ENCODE measurements at places on chromosomes 11 and 22.

GRCh38 chr11:64238999-64239398 is 1.9 kb upstream of the FKBP2 start:
- no peak for DNase-seq

- DNase-seq, result peak; percentile 99
Observed at GRCh38 chr22:31102441-31103081, 4.8 kb downstream of the SELENOM start.

DNA sequence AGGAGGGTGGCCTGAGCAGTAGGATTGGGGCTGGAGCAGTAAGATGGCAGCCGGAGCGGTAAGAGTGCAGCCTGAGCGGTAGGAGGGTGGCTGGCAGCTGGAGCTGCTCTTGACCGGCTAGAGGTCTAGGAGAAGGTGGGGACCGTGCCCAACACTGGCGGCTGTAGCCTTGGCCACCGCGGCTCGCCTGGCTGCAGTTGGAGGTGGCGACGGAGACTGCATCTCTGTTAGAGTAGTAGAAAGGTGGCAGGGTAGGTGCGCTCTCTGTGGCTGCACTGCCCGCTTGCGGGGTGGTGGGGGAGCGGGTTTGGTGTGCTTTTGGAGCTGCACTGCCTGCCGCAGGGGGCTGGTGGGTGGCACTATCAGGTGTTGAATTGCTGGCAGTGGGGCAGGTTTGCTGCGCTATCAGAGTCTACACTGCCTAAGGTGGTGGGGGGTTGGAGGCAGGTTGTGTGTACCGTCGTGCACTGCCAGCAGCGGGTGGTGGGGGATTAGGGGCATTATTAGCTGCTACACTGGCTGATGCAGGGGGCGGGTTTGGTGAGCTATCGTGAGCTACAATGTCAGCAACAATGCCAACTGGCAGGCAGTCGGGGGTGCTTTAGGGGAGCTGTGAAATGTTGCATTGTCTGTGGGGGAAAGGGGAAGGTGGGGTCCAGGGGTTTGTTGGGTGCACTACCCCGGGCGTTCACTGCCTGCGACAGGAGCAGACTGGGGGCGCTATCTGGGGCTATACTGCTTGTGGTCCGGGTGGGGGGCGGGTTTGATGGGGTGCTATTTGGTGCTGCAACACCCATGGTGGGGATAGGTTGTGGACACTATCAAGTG is 4461.3 kb upstream of the OR11H1 start:
- no peak for DNase-seq

- DNase-seq, result no peak
Observed at GRCh38 chr11:69832561-69833413, 13.6 kb upstream of the FGF3 start.

- peak; percentile 82 for DNase-seq
Observed at GRCh38 chr11:72041364-72042063, 38.8 kb downstream of the NUMA1 start.

DNA sequence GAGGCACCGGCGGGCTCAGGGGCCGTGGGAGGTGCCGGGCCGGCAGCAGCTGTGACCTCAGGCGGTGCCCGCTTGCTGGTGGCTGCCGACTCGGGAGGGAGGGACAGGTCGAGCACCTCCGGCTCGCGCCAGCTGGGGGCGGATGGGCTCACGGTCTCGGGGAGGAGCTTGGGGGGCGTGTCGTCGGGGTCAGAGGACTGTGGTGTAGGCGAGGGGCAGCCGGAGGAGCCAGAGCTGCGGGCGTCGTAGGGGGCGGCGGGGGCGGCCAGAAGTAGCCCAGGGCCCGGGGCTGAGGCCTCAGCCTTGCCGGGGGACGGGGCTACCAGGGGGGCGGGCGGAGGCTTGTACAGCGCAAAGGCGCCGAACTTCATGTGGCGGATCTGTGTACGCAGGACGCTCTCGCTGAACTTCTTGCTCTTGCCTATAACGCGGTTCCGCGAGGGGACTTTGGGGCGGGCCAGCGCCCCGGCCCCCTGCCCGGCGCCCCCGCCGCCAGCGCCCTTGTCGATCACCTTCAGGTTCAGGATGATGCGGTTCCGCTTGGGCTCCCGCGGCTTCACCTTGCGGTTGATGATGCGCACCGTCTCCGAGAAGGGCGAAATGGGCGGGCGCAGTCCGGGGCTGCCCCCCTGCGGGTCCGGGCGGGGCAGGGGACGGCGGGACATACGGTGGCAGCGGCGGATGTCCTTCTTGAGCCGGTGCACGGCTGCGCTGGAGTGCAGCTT is 5.5 kb downstream of the CBX6 start:
- DNase-seq, result no peak

GRCh38 chr11:128766591-128767081 is 72.8 kb downstream of the FLI1 start:
- DNase-seq, result no peak

GRCh38 chr11:67111261-67111660 is 7.8 kb upstream of the KDM2A start:
- peak; percentile 72 for DNase-seq

- no peak for DNase-seq
Observed at GRCh38 chr22:50569896-50570535, 7.3 kb upstream of the SYCE3 start.

DNA sequence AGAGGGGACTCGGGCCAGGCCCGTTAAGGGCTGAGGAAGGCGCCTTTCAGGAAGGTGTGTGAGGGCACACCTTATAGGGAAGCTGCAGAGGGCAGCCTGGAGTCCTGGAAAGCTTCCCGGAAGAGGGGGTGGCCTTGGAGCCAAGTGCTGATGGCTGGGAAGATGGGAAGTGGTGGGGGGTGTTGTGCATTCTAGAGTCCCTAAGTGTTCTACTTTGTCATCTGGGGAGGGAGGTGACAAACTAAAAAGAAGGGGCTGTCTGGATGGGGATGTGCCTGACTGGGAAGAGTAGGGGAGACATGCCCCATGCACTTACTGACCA is 6.8 kb downstream of the ZDHHC8 start:
- no peak for DNase-seq

DNA sequence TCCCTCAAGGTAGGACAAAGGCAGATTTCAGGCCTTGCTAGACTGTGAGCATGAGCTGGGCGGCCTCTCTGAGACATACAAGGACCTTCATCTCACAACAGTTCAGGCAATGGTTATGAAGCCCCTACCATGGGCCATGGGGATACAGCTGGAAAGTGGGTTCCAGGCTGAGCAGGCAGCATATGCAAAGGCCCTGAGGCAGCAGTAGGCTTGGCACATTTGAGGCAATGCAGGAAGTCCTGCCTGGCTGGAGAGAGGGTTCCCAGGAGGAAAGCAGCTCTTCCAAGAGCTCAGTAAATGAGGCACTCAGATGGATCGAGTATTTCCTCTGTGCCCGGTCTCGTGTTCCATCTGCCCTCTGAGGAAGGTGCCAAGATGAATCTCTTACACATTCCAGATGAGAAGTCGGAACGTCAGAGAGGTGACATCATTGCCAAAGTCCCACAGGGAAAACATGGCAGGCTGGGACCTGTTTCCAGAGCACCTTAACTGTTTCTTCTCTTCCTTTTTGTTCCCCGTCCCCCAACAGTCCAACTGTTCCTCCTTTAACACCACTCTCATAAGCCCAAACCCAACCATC is 388.6 kb downstream of the MN1 start:
- DNase-seq, result peak; percentile 18

DNA sequence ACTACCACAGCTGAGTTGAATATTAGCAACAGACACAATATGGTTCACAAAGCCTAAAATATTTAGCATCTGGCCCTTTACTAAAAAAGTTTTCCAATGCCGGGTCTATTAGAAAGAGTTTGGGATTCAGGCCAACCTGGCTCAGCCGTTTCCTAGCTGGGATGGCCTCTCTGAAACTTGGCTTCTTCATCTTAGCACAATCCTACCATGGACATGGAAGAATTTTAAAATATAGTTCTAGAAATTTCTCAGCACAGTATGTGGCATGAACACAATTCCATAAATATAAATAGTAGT is 103.8 kb downstream of the RRAS2 start:
- DNase-seq, result no peak

DNA sequence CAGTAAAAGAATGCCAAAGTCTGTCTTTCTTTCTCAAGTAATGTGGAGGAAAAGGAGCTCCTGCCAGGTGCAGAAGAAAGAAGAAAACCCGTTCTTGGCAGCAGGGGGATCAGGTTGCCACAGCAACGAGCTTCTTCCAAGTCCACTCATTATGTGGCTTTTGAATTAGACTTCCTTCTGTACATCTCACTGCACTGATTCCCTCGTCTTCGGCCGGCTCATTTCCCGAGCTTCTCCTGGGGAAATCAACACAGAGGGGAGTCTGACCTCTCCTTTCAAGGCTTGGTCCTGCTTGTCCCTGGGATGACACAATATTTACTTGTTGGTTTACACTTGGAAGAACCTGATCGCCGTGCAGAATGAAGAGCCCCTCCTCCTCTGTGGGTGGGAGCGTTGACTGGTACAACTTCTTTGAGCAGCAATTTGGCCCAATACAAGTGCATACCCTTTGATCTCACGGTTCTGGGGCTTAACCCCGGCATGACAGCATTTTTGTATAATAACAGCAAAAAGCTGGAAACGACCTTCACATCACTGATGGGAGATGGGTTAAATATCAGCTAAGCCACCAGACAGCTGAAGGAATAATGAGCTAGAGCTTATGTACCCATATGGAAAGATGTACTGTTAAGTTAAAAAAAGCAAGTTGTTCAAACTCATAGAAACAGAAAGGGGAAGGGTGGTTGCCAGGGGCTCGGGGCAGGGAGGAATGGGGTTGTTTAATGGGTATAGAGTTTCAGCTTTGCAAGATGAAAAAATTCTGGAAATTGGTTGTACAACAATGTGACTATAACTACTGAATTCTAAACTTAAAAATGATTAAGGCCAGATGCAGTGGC is 35.4 kb downstream of the MCHR1 start:
- DNase-seq, result no peak

GRCh38 chr11:88411265-88411664 is 73.7 kb upstream of the CTSC start:
- DNase-seq, result peak; percentile 38
